Kasumi-1 (cell line): ENCODE measurements at places on chromosomes 12 and 14.

DNA sequence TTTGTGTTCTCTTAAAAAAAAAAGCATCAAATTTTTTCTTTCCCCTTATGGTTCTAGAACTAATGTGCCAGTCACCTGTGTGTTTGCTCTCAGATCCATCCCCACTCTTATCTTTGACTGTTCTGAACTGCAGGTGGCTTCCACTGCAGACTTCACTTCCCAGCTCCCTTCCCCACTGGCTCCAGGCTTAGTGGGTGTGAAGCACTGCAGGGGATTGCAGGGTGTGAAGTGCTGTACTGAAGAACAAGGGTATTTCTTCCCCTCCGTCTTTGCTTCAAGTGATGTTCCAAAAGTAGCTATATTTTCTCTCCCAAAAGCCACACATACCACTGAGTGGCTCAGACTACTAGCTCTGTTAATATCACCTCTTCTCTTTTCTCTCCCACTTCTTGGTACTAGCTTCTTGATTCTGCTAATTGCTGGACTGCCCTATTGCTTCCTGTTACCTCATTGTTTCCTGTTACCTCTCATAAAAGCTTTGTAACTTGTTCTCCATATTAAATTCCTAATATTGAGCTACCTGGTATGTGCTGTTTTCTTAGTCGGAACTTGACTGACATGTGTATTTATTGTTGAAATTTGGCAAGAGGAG, 115.4 kb upstream of the PRICKLE1 start:
- peak; percentile 47 for DNase-seq

GRCh38 chr12:127145929-127146789, 1120.8 kb upstream of the TMEM132C start:
- no peak for DNase-seq

DNA sequence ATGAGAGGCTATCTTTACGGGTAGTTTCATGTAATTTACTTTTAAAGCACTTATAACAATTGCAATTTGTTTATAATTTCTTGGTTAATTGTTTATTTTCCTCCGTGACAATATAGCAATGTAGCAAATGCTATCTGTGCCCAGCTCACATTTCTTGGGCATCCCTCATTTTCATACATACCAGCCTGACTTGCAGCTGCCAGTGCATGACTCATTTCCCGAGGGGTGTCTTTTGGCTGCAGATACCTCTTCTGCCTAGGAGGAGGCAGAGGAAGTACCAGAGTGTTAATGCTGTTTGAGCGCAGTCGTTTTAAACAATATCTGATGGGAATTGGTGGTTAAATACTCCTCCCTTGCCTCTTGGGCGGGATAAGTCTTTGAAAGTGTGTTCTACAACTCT, 104.2 kb upstream of the ABCD2 start:
- DNase-seq: peak; percentile 84

DNA sequence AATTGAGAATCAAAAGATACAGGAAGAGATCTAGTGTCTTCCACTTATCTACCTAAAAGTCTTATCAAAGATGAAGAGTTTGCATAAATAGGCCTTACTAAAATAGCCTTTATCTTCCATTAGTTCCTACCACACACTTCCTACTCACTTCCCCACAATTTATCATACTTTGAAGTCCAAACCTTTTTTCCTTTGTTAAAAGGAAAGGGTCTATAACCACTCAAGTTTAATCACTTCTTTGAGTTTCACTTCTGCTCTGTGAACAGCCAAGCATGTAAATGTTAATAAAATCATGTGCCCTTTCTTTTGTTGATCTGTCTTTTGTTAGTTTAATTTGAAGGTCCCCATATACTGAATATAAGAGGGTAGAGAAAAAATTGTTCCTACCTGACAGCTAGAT, 114.5 kb downstream of the PHLDA1 start:
- no peak for DNase-seq

- DNase-seq: no peak
These were observed 190.5 kb upstream of the PLEKHA5 start for GRCh38 chr12:18939051-18939450.

DNA sequence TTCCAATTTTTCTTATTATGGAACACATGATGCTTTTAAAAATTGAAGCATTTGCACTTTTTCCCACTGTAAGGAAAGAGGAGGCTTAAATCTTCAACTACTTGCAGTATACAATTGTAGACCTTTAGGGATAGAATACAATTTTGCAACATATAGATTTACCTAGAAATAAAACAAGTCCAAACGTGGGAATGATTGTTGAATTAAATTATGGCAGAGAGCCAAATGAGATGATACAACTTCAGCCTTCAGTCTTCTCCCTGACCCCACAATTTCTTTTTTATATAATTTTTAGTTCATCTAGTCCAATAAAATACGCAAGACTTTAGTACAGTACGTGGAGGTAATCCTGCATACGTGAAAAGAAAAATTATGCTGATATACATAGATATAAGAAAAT, 666.5 kb downstream of the SLC16A7 start:
- no peak for DNase-seq

- no peak for DNase-seq
These were observed 18.8 kb downstream of the NCKAP5L start for GRCh38 chr12:49809381-49809905.

DNA sequence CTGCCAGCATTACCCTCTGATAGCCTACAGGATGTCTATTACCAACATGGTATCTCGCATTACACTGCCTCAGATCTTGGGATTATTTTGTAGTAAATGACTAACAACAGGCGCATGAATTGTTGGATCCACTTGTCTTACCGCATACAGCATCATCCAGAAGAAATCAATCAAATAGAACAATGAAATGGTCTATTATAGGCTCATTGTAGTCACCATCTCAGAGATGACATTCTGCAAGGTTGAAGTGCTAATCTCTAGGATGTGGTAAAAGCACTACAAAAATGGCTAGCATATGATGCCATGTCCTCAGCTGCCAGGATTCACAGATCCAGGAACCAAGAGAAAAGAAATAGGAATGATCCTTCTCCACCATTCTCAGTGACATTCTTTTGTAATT, 52.0 kb downstream of the WASHC3 start:
- no peak for DNase-seq

- DNase-seq: no peak
These were observed 151.8 kb downstream of the TBX5 start for GRCh38 chr12:114253976-114254778.

- DNase-seq: no peak
These were observed 12.0 kb downstream of the PACS2 start for GRCh38 chr14:105326568-105326867.

- peak; percentile 1 for DNase-seq
These were observed 250.2 kb downstream of the GPHN start for GRCh38 chr14:66758031-66758613.

- peak; percentile 67 for DNase-seq
These were observed 76.2 kb downstream of the PDZRN4 start for GRCh38 chr12:41264281-41264680.

GRCh38 chr12:22971247-22971646, 346.3 kb downstream of the ETNK1 start:
- no peak for DNase-seq

DNA sequence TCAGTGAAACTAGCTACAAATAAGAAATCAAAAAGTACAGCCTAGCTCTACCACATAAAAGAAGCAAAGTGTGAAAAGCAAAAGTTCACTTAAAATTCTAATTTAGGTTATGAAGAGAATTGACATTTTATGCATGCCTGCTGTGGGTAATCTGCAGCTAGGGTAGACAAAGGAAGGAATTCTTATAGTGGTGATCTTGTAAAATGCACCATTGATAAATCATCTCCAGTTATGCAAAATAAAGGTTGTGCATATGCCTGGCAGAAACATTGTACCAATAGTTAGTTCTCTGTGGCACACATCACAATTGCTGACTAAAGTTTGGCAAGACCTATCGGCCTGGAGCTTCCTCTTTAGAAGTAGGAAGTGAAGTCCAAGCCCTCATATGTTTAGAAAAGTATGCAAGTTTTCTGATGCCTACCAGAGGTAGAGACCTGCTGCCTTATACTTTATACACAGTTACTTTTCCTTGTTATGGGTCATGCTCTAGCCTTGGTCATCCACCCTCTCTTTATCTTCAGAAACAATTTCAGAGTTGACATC, 78.3 kb downstream of the TSHR start:
- peak; percentile 89 for DNase-seq

DNA sequence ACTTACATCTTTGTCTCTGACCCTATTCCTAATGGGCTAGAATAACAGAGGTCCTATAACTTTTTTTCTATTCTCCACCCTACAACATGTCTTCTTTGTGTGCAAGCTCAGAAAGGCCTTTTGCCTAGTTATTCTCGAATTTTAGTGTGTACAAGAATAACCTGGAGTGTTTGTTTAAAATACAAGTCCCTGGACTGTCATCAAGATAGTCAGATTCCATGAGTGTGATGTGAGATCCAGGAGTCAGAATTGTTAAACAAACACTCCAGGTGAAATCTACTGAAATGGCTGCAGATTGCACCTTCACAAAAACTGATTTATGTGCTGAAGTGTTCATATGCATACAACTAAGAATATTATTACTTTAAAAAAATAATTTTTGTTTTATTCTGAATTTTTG, 114.4 kb upstream of the DIO2 start:
- no peak for DNase-seq

DNA sequence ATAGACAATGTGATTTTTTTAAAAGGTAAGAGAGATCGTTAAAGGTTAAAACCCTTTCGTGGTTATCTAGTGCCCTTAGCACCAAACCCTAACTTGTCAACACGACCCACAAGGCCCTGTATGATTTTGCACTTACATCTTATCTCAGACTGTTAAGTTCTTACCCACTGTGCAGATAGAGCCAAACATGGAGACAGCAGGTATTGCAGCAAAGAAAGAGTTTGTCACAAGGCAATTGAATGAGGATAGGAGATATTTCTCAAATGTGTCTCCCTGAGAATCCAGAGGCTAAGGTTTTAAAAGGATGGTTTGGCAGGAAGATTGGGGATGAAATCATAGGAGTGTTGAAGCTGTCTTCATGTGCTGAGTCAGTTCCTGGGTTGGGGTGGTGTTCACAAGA, 313.4 kb downstream of the AEBP2 start:
- DNase-seq: no peak

- DNase-seq: no peak
These were observed 214.5 kb upstream of the ATP2B1 start for GRCh38 chr12:89923091-89923490.

DNA sequence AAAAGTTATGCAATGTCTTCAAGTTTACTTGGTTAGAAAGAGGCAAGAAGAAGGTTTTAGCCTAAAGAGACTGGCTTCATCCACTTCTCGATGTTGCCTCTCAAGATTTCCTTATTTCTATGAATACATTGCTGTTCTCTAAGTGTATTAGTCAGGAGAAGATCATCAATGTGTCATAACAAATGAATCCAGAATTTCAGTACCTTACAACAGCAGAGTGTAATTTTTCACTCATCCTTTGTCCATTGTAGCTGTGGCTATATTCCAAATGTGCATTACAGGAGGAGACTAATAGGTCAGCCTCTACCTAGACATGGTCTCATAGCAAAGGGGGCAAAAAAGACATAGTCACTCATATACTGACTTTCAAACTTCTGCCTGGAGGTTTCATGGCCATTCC, 579.1 kb downstream of the PRKD1 start:
- no peak for DNase-seq

DNA sequence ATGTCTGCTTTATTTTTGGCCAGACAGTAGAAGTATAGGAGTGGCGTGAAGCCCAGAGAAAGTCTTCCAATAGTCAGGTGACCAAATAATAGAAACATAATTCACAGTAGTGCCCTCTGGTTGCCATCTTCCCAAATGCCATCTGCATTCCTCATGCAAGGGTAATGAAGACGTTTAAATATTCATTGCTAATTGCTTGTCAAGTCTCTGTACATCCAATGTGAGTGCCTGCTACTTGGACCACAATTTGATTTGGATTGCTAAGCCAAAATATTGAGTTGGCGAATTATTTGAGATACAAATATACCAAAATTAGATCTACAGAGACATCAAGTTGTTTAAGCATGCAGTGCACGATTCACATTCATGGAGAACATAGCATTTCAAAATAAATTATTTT, 402.7 kb downstream of the SOX5 start:
- DNase-seq: no peak

- no peak for DNase-seq
These were observed 38.2 kb upstream of the GNPNAT1 start for GRCh38 chr14:52829527-52830185.

GRCh38 chr12:56190695-56191155, 1.4 kb upstream of the SMARCC2 start:
- DNase-seq: no peak

DNA sequence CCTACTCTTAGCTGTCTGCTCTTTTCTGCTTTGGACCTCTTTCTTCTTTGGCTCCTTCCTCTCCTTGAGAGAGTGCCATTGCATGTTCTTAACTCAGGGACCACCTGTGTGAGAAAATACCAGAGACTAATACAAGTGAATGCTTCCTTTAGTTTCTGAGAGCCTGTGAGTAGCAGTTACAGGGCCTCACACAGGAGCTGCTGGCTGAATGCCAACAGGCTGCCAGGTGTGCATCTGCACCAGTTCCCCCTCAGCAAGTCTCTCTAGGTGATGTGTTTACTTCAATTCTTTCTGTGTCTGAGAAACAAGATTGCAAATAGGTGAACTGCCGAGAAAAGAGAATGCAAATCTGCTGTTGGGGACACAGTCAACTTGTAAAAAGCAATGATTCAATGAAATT, 108.2 kb downstream of the STXBP6 start:
- no peak for DNase-seq

- no peak for DNase-seq
These were observed 363.0 kb upstream of the FKBP4 start for GRCh38 chr12:2431810-2432209.
